D341Med (cell line): ENCODE measurements at places on chromosomes 16 and 17.
A peak's percentile ranks its signal among the peaks of the same experiment; 100 is the strongest.

DNA sequence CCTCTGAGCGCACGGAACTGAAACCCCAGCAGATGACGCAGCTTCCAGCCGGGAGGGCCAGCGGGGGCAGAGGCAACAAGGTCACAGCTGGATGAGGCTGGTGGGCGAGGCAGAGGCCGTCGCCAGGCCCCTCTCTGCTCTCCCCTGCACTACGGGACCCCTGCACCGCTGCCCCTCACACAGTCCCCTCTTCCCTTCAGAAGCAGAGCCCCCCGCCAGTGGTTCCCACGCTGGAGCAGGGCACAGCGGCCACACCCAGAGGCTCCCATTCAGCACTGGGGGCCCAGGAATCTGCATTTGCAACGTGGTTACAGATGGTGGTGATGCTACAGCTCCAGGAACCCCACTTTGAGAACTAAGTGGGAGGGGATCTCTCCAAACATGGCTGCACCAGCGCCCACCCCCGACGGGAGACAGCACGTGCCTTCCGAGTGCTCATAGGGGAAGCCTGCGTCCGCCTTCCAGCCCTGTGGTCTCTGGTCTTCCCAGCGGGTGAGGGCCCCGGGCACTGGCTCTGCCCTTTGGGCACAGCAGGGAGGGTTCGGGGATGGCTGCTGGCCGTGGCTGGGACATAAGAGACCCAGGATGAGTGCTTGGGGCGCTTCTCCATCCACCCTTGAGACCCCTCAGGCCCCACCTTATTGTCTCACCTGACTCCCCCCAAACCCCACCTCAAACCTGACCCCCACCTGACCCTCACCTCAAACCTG is 4.7 kb upstream of the RAB40B start:
- DNase-seq: no peak

- no peak for DNase-seq
Observed at GRCh38 chr17:61856035-61856434, 7.3 kb downstream of the BRIP1 start.

DNA sequence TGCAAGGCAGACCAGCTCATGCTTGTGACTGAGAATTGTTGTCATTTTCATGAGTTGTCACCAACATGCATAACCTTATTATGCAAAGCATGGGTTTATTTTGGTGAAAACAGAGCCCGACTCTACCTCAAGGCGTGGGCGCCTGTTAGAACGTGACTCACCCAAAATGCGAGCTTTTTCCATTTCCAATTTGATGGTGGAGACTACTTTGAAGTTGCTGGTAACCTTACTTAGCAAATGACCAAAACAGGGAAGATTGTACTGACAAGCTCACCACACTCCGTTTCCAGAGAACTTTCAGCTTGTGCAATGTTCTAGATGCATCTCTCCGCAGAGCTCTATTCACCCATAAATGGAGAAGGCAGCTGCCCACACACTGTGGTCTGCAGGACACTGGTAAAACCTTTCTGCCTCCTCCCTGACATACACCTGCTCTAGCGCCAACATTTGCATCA is 284.5 kb downstream of the MAF start:
- no peak for DNase-seq

GRCh38 chr16:82368041-82368440 is 198.0 kb upstream of the MPHOSPH6 start:
- peak; percentile 43 for DNase-seq

- DNase-seq: no peak
Observed at GRCh38 chr16:67707790-67708189, 11.3 kb downstream of the GFOD2 start.

GRCh38 chr16:47230296-47230695 is 86.6 kb upstream of the NETO2 start:
- DNase-seq: no peak

- DNase-seq: no peak
Observed at GRCh38 chr16:6200861-6201260, 1103.3 kb upstream of the EEF2KMT start.

DNA sequence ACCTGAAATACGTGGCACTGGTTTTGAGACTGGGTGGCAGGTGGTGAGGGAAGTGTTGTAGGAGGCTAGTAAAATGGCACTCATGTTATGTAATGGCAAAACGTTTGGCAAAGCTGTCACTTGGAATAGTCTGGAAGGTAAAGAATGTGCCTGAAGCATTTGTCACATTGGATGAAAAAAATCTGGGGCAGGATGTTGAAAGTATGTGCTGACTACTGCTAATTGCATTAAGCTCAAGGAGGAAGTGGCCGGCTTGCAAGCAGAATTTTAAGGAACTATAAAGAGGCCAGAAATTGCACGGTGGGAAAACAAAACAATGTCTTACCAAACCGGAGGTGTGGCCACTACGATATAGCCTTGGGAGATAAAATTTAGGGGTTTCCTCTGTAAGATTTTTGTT is 26.6 kb upstream of the NLRP1 start:
- DNase-seq: no peak

DNA sequence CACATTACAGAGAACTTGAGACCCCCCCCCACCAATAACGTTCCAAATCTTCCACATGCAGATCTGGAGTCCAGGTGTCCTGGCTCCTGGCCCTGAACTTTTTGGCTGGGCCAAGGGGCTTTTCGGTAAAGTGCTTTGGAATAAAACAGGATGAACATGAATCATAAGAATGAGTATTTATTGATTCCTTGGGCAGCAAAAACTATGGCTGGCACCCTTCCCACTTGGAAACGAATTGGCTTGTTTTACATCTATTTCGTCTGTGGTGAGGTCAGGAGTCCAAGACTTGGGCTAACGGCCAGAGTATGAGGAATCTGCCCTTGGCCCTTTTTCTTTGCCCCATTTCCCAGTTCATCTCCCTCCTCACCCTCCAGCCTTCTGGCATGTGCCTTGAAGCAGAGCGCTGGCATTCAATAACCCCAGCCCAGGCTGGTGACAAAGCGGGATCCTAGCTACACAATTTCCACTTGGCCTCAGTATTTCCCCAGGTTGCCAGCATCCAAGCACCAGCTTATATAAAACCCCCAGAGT is 4.1 kb upstream of the UBTF start:
- no peak for DNase-seq

GRCh38 chr16:80915079-80915450 is 91.6 kb downstream of the CMC2 start:
- no peak for DNase-seq

DNA sequence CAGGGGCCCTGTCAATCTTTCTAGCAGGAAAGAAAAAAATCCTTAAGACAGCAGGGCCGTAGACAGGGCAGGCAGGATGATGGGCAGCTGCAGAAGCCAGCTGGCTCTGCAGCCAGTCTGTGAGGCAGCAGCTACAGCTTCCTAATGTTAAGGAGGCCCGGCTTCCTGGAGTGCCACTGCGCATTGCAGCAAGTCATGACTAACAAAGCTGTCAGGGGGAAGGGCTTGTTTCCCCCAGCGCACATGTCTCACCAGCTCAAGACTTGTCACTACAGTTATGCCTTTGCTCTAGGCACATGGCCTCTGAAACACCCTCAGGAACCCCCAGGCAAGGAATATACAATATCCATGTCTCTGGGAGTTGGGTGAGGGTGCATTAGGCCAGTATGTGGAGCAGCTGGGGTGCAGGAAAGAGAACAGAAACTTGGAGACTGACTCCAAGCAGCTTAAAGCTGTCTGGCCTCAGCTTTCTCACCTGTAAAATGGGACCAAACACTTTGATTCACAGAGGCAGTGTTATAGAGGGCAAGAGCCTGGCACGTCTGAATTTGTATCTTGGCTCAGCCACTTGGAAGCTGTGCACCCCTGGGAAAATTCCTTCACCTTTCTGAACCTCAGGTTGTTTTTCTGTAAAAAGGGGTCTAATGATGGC is 220.0 kb downstream of the HAPSTR1 start:
- DNase-seq: no peak

DNA sequence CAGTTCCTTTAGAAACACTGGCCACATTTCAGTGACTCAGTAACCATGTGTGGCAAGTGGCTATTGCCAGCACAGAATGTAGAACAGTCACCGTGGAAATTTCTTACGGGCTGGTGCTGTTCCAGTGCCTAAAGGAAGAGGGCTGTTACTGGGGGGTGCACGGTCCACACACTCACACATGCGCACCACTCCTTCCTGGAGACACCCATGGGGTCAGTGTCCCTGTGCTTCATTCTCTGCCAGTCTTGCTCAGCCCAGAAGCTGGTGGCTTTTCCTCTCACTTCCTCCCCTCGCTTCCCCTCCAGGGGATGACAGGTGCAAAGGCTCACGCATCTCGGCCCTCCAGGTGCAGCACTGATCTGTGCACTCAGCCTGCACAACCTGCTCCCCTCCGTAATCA is 115.6 kb downstream of the CCDC182 start:
- no peak for DNase-seq

GRCh38 chr17:58224315-58224714 is 5.3 kb upstream of the MKS1 start:
- no peak for DNase-seq

- no peak for DNase-seq
Observed at GRCh38 chr17:12995106-12995895, 22.5 kb downstream of the ELAC2 start.

DNA sequence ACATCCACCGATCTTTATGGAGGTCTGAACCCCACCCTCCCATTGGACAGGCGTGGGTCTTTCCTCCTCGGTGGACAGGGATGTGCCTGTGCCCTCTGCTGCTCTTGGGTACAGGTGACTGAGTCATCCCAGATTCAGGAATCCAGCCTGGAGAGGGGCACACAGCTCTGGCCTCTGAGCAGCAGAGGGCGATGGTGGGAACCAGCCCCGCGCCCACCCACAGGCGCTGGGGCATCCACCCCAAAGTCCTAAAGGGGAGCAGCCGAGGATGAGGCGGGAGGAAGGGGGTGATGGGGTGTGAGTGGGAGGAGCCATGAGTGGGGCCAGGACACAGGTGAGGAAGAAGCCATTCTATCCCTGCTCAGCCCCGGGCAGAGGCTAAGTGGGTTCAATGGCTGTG is 35.0 kb downstream of the ENGASE start:
- DNase-seq: peak; percentile 79

DNA sequence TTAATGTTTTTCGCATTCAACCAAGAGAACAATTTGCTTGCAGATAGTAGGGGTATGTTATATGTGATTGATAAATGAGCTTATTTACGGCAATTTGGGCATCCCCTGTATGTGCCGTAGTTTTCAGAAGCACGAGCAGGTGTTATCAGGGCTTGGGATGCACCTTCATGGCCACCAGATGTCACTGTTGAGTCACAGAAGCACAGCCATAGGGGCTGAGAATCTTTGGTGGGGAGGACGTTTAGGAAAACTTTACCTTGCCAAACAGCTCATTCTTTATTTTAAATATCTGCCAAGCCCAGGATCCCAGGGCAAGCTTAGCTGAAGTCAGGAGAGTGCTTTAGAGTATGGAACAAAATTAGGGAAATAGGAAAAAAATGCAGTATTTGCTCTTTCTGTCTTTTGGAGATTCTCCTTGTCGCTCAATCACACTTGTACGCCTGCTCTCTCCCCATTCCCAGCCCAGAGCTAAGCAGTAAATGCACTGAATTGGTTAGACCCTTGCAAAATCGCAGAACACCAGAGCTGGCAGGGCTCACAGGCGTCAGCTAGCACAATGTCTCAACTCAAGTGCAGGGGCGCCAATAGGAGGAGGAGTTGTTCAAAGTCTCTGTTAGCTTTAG is 93.6 kb upstream of the MPHOSPH6 start:
- peak; percentile 75 for DNase-seq

GRCh38 chr17:14112407-14112806 is 43.1 kb downstream of the COX10 start:
- no peak for DNase-seq

GRCh38 chr16:1082952-1083675 is 10.6 kb downstream of the SSTR5 start:
- no peak for DNase-seq

- no peak for DNase-seq
Observed at GRCh38 chr16:5575646-5576245, 478.2 kb upstream of the EEF2KMT start.

GRCh38 chr17:32958418-32958817 is 30.5 kb downstream of the TMEM98 start:
- no peak for DNase-seq

DNA sequence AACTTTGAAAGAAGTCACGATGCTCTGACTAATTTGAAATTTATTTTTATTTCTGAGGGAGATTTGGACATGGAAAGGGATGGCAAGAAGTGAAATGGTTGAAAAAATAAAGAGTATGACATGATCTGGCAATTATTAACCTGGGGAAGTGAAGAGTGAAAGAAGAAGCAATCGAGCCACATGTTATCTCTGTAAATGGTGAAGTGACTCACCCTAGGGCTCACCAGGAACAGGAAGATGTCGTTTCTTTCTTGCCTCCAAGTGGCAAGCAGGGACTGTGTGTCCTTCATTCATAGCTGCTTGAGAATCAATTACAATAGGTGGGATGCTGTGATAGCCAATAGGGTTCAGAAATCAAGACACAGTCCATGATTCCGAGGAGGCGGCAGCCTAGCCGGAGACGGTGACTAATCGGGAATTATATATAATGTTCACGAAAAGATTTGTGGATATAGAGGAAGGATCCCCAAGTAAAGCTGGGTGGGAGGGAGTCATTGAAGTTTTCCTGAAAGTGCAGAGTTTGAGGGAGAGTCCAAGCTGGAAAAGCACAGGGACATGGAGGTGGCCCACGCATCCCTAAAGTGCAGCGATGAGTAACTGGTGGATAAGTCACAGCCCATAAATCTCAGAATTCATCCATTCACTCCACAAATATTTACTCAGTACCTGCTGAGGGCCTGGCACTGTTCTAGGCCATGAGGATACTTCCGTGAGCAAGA is 18.2 kb upstream of the KRT20 start:
- no peak for DNase-seq

- DNase-seq: no peak
Observed at GRCh38 chr17:50095626-50096037, 481 bp downstream of the PDK2 start.

DNA sequence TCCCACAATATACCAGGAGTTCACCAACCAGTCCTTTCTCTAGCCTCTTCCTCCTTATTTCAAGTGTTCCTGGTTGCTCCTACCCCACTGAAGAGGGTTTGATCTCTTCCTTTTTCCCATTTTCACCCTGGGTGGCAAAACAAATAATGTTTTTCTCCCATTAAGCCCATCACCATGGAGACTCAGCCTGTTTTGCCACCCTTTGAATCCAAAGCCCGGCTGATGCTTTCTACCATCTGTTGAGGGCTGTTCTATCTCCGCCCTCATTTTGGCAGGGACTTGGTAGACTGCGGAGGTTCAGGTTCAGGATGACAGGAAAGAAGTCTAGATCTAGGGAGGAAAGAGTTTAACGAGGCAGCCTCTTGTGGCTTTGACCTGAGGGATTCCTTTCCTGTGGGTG is 2.6 kb downstream of the DNAH2 start:
- DNase-seq: no peak
